ENCODE measurements at places on chromosomes 16 and 17.
A peak's percentile ranks its signal among the peaks of the same experiment; 100 is the strongest.

- no peak for DNase-seq
Measured at GRCh38 chr17:48593126-48593829, at the start of gene HOXB5. Gene HOXB5, minus strand, starts transcription at chr17:48593779. Its CDS starts 97 bp downstream, at chr17:48593682.

DNA sequence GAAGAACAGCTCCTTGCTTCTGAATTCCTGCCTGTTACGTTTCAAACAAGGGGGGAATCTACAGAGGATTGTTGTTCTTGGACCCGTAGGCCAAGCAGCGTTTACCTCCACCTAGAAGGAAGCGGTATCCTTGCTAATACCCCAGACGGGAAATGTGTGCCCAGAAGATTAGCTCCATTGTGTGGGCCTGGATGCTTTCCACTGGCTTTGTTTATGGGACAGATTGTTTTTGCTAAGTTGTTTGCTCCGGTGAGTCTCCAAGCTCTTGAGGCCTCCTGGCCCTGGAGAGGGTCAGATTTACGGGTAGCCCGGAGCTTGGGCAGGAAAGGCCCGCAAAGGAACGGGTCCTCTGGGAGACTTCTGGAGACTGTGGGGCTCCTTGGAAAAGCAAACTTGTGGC lies 28.4 kb upstream of the MRTFB start:
- no peak for DNase-seq

GRCh38 chr17:76511668-76512365 lies 10.6 kb upstream of the RHBDF2 start:
- no peak for DNase-seq

- DNase-seq = peak; percentile 69
Measured at GRCh38 chr17:31296142-31296541, 897 bp downstream of the OMG start.

DNA sequence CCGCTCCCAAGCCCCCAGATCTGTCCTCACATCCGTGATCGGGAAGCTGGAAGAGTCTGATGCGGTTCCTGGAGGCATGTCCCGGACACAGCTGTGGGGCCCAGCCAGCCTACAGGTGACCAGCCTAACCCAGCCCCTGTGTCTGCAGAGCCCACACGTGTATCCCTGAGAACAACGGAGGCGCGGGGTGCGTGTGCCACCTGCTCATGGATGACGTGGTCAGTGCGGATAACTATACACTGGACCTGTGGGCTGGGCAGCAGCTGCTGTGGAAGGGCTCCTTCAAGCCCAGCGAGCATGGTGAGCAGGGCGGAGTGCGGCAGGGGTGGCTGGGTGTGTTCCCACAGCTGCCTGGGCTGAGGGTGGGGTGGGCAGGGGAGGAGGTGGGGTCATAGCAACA lies 30.9 kb downstream of the IL4R start:
- DNase-seq = no peak

- no peak for DNase-seq
Measured at GRCh38 chr17:40061609-40062038, 1.1 kb upstream of the THRA start.

DNA sequence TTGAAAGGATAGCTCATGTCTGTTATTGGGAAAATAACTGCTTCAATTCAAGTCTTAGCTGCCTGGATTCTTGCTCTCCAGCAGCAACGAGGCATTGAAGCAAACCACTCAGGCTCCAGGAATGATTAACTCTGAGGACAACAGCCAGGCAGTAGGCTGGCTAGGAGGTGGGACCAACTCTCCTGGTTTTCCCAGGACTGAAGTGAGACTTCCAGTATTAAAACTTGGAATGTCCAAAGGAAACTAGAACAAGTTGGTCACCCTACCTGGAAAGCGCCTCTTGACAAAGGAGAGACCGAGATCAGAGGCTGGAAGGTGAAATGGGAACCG lies 100.7 kb downstream of the SALL1 start:
- no peak for DNase-seq

- no peak for DNase-seq
Measured at GRCh38 chr16:8916541-8917225, 34.5 kb downstream of the LITAFD start.

DNA sequence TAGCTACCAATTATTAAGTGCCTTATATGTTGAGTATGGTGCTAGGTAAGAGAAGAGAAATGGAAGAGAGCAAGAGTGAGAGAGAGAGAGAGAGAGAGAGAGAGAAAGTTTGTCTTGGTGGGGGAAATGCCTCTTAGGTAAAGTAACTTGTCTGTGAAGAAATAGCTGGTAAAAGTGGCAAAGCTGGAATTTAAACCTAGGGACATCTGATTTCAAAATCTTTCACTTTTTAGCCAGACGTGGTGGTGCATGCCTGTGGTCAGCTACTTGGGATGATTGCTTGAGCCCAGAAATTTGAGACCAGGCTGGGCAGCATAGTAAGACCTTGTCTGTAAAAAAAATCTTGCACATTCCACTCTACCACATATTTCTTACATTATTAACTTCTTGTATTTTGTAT lies 23.0 kb upstream of the CDR2 start:
- no peak for DNase-seq

DNA sequence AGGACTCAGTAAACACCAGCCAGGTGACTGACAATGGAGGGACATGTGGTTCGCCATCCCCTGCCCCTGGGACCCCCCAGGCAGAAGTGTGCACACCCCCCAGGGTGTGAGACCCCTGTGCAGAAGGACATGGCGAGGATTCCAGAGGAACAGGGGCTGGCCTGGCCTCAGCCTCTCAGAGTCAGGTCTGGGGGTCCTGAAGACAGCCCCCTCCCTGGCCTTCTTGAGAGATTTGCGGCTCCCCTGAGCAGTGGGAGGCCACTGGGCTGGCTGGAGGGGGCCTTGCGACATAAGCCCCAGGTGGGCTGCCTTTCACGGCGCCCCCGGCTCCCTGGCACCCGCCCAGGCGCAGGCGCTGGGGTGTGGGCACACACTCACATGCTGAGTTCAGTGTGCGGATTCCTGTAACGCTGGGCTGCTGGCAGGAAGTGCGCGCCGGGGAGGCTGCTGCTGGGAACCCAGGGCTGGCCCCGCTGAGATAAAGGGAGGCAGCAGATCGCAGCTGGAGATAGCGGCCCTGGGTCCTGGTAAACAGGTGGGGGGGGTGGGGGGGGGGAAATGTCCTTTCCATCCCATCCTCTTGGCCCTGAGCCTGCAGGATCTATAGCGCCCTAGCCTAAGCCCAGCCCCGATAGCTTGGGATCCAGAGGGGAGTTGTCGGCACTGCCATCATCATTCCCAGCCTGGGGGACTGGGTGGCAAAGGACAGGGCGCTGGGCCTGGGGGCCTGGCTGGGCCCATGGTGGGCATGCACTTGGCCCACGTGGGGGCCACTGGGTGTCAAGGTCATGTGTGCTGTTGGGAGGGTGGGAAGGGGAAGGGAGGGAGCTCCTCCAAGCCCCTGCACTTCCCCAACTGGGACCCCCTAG lies 27.1 kb downstream of the TMEM235 start:
- no peak for DNase-seq

DNA sequence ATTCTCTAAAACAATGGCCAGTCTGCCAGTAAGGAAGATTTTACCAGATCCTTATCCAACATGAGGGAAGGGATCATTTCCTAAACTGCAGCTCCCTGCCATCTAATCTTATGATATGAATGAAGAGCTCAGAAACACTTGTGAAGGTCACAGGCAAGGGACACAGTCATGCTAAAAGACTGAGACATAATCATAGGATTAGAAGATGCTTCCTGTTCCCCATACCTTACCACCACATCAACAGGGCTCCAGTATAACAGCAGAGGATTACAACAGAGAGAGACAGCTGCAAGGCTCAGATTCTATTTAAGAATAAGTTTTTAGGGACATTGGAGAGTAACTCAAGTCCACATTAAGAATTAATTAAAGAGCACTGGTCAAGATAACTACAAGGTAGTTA lies 93.3 kb downstream of the BRIP1 start:
- no peak for DNase-seq

DNA sequence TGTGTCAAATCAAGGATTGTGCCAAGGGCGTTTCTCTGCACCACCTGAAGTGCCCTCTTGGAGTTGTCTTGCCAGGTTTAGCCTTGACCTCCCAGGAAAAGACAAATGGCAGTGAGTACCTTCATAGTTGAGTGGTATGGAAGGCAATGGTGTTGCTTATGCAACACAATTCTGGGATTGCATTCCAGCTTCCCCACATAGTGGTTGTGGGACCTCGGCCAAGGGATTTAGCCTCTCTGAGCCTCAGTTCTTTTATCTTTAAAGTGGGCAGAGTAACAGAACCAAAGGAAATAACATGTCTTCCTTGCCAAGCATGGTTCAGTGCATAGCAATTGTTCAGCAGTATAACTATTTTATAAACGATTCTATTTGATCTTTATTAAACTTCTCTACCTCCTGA lies 49.4 kb downstream of the CCDC42 start:
- DNase-seq = no peak

GRCh38 chr17:35242158-35242804 lies 591 bp upstream of the SLFN5 start:
- DNase-seq = no peak

GRCh38 chr17:18257268-18257981 lies 1.1 kb downstream of the FLII start:
- no peak for DNase-seq

DNA sequence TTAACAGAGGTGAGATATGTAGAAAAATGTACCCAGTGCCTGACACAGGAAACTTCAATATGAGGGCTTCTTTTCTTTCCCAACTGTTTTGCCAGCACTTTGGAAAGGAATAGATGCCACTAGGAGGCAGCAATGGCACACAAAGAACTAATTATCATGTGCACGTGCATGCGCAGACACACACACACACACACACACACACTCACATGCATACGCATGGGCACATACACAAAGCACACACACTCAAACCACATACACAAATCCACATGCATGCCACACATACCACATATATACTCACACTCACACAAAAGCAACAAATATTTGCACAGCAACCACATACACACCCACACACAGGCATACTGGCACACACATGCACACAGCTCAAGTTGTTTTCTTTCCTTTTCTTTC lies 8.8 kb upstream of the CEP112 start:
- DNase-seq = peak; percentile 37

GRCh38 chr17:28494445-28495188 lies 11.5 kb upstream of the FOXN1 start:
- DNase-seq = peak; percentile 16
